ENCODE measurements at places on chromosomes 11 and 22.

- no peak for DNase-seq
These were observed 3.4 kb downstream of the CLPB start for GRCh38 chr11:72430741-72431570.

DNA sequence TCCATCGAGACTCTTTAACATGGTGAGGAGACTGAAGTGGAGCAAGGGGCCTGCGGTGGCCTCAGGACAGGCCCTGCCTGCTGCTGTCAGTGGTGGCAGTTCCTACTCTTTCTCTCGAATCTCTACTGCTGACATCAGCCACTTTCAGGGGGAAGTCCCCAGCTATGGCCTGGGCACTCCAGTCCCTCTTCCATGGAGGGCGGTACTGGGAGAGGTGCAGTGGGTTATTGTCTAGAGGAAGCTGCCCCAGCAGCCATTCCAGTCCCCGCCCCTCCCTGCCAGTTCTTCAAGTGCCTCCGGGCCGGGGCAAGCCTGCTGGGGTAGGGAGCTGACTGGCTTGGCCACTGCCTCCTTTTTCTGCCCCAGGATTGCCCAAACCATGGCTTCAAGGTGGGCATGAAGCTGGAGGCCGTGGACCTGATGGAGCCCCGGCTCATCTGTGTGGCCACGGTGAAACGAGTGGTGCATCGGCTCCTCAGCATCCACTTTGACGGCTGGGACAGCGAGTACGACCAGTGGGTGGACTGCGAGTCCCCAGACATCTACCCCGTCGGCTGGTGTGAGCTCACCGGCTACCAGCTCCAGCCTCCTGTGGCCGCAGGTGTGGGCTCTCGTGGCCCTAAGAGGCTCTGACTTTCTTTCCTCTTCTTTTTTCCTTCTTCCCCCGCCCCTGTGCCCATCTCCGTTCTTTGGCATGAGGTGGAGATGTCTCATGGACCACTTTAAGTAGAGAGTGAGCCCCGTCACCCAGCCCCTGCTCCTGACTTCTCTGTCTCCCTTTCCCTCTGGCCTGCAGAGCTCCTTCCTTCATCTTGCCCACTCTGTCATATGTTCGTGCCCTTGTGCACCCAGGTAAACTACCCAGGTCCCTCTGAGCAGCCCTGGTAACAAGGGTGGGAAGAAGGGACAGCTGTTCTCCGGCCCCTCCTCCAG lies 13.7 kb downstream of the CHADL start:
- no peak for DNase-seq

GRCh38 chr11:112541140-112542046 lies 280.7 kb upstream of the PLET1 start:
- no peak for DNase-seq

DNA sequence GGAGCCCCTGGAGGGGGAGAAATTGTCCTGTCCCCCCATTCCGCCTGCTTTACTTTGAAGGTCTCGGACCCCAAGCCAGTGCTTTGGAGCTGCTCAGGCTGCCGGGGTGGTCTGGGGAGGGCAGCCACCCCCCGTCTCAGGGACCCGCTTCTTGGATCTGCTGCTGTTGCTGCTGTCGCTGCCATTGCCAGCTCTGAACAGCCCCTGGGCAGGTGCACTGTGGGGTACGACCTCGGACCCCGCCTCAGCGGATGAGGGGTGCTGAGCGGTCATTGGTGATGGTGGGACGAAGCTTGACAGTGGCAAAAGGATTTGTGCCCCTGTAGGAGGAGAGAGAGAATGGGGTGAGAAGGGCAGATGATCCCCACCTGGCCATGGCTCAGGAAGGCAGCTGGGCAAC lies 1.1 kb upstream of the SLC16A8 start:
- DNase-seq, result no peak

GRCh38 chr11:34155757-34156062 lies 50.3 kb downstream of the NAT10 start:
- no peak for DNase-seq

DNA sequence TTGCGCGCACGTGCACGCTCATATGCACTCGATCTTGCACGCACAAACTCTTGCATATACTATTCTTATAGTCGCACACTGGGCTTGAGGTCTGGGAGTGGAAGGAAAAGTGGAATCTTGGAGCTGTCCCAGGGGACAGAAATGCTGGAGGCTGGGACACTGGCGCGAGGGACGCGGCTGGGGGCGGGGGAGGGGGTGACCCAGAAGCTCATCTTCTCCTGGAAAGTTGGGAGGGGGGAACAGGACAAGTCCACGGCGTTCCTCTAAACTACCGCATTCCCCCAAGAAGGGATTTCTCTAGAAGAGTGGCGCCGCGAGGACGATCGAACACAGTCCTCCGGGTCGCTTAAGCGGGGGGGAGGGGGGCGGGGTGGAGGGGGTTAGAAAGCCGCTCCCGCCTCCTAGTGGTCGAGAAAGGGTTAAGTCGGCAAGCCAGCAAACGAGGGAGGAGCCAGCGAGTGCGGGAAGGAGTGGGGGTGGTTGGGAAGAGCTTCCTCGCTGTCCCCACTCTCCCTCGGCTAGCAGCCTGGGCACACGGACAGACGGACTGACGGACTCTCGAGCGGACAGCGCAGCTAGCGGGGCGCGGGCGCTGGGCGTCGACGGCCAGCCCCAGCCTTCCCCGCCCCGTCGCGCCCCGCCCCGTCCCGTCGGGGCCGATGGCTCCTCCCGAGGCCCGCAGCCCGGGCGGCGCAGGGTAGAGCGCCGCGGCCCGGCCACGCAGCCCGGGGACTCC lies at the start of gene RTN4RL2:
RTN4RL2 (plus strand) TSS at position 507 of the 736 bp plus-strand sequence. CDS start 338 bp downstream, outside the sequence.
- no peak for DNase-seq

- DNase-seq, result no peak
These were observed 780.9 kb downstream of the BRD1 start for GRCh38 chr22:49046546-49047361.

- no peak for DNase-seq
These were observed 4.3 kb downstream of the KRTAP5-6 start for GRCh38 chr11:1701091-1701807.

- no peak for DNase-seq
These were observed 267.3 kb upstream of the MPPED2 start for GRCh38 chr11:30853439-30853838.

GRCh38 chr11:18329196-18329870 lies 7.0 kb downstream of the GTF2H1 start:
- DNase-seq, result no peak
